ENCODE measurements at places on chromosomes 5 and 9.

GRCh38 chr9:96844040-96844439 lies 10.3 kb downstream of the ZNF782 start:
- DNase-seq, result no peak

DNA sequence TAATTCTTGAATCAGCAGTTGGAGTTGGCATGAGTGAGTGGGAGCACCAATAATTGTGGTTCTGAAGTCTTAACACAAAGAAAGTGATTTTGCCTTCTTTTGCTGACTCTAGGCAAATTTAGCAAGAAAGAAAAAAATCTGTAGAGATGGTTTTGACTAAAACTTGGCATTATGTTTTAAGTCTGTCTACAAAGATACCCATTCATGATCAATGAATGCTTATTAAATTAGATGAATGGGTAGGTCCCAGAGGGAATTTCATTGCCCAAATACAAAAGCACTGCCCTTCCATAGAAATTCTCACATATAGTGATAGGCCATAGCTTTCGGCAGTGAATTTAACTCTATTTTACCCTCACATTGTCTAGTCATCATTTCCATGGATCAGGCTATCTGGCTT lies 428.6 kb upstream of the ADAMTSL1 start:
- DNase-seq, result no peak

DNA sequence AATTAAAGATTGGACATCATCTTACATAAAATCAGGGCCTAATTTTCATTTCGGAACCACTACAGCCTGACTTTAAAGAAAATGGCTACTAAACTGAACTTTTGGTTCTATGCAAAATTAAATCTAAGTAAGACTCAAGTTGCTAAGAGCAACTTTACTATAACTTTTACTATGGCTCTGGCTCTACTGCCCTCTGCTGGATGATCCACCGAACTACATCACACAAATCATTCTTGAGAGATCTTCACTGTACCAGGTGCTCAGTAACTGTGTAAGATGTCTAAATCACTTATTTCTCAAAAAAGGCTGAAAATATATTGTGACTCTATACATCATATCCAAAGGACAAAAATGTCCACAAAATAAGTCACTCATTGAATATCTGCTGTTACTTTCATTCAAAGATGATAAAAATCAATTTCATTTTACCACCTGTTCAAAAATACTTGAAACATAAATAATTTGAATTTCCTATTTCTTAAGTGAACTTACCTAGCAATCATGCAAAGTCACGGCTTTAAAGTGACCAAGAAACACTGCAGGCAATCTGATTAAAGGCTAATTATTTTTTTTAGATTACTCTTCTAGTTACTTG lies 13.5 kb downstream of the MOCS2 start:
- DNase-seq, result peak; percentile 58

DNA sequence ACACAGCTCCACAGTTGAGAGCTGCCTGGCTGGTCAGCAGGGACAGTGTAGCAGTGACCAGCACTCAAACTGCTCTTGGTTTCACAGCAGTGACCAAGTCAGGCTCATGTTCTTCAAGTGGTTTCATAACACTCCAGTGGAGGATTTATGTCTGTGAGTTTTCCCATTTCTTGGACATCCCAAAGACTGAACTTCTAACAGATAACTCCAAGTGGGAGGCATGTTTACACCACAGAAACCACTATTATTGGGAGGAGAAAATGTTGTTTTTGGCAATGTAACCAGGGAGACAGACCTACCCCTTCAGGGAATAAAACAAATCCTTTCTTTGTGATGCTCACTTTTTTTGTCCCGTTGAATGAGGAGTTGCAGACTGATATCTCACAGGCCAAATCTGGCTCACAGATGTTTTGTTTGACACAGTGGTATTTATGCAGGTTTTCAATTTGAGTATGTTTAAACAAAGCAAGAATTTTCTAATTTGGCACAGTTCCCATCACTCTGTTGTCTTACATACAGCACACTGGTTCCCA lies 141.5 kb downstream of the RMI1 start:
- DNase-seq, result peak; percentile 65

GRCh38 chr5:55510523-55510880 lies 24.3 kb downstream of the PLPP1 start:
- DNase-seq, result no peak

- DNase-seq, result no peak
Measured at GRCh38 chr9:91412941-91413340, 10.7 kb downstream of the NFIL3 start.
